ENCODE measurements at places on chromosomes 4 and X.

GRCh38 chr4:89438102-89438831 lies 130.7 kb upstream of the GPRIN3 start:
- DNase-seq: peak; percentile 17

DNA sequence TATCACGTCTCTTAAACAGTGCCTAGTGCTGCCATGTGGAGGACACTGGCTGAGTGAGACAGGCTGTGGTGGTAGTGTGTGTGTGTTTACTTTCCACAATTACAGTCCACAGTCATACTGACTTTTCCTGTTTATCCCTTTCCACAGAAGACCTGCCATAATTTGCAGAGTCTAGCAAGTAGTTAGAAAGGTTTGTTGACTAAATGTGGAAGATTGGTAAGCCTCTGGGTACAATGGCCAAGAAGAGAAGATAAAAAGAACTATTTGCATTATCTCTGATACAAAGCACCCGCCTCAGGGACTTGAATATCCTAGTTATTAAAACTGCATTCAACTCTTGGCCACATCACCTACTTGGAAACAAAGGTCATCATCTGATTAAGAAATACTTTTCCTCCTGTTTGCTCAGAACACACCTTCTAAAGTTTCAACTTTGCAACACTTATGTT lies 89.1 kb downstream of the FAM13A start:
- DNase-seq: no peak

GRCh38 chrX:19902110-19902509 lies 14.7 kb upstream of the SH3KBP1 start:
- DNase-seq: no peak

DNA sequence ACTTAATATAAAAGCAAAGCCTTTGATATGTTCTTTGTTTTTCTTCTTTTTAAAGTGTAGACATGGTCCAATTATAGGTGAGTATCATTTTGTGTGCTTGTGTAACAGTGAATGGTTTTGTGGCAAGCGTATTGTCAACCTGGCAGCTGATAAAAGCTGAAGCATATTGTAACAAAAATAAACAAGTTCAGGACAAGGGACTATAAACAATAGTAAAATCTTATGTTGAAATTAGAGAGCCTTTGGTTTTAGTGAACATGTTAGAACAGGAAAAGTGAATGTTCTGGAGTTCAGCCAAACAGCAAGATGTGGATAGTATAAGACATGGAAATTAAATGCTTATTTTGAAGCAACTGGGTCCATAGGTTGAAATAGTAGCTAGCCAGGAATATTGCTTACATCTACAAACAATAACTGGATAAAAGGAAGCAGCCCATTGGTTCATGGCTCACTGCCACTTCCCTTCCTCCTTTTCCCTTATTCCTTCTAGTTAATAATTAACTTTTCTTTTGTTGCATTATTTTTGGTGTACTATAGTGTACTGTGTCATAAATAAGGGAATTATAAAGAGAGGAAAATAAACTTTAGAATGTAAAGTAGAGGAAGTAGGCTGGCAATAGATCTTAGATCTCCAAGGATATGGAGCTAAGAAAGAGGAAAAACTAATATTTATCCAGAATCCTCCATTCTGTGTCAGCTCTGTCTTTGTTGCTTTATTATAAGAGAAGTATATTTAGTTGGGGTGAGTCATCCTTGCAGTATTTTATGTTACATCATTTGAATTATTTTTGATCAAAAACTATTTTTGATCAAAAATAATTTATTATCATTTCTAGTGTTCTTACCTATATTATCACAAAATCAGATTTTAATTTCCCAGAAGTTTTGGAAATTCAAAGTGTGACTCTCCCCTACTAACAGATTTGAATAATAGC lies 65.6 kb downstream of the MRPL1 start:
- DNase-seq: no peak

DNA sequence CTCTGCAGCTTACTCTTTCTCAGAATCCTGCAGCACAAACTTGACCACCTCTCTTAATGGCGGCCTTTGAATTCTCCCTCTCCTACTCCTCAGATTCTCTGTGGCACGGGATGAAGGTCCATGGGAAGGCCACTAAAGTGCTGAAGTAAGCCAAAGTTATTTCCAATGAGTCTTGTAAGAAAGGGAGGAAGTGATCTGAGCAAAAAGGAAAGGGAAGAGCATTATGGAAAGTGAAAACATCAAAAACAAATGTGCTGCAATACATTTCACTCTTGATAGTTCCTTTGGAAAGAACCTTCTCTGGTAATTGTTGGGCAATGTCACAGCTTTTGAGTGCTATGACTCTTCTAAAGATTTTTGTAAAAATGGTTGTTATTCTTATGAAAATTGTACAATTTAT lies 54.3 kb upstream of the CAMK2D start:
- DNase-seq: no peak

- DNase-seq: no peak
Measured at GRCh38 chrX:54479136-54480111, 16.6 kb downstream of the FGD1 start.

DNA sequence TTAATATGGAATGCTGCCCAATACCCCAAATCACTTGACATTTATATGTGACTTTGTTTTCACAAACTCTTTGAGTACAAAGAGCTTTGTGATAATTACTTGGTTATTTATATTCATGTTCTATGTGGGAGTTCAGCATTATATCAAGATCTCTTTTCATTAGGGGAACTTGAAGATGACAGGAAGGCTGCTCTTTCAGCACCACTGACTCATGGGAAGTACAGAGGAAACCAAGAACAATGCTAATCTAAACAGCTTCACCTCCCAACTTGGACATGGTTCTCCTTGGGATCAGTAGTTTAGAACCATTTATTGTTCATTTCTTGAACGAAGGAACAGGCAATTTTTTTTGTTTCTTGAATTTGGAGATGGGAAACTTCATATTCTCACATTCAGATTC lies 184.0 kb upstream of the AFF2 start:
- no peak for DNase-seq

DNA sequence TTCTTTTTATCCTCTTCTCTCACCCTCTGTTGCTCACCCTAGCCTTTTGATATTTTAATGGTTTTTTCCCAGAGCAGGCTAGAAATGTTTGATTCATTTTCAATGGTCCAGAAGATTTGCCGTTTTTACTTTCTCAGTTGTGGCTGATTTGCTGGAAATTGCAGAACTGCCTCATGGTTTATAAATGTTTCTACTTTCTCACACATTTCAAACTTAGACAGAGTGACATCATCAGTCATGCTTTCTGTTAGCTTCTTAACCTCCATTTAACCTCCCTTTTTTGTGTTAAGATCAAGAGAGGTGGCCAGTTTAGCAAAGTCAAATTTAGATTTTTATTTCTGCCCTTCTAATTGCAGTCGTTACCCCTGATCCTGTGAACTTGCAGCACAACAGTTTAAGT lies 8.7 kb downstream of the RXFP1 start:
- DNase-seq: no peak

DNA sequence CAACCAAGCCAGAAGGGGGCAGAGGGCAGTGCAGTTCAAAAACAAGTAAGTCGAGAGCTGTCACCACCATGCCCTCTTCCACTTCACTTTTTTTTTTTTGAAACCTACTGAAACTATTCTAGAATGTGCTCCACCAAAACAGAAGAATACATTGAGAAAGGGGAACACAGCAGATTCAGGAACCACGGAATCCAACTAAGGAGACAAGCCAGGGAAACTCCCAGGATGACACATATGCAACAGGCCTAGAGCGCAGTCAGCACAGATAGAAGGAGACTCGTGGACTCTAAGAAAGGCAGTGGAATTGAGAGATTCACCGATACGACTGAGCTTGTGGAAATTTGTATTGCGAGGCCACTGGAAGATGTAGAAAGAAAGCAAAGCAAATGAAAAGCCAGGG lies 66.1 kb downstream of the PHKA2 start:
- DNase-seq: no peak

Measured in NCI-H187 (cell line).